ENCODE measurements at places on chromosomes 7 and 10.

DNA sequence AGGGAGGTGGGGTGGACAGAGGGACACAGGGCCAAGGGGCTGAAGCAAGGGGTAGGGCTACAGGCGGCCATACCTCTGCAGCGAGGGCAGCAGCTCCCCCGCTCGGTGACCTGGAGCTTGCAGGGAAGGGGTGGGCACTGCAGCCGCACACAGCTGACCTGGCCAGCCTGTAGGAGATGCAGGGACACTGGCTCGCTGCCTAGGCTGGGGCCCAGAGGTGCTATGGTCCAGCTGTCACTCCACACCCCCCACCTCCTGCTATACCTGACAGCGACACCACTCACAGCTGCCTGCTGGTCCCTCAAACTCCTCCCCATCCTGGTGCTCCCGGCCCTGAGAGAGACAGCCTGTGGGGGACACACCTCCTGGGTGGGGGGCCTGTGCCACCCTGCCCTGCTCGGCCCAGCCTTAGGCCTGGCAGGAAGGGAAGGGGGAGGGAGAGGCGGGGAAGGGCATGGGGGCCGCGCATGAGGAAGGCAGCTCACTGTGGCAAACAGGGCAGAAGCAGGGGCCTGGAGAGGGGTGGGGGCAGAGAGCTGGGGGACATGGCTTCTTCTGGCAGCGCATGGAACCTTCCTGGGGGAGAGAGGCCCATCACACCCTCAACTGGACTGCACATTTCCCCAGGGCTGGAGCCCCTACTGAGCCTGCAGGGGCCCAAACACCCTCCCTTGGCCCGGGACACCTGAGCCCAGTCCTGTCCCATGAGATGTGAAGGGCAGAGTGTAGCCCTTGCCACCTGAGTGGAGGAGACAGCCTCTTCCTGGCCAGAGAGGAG is 23.9 kb downstream of the ATP6V1F start:
- DNase-seq = no peak

DNA sequence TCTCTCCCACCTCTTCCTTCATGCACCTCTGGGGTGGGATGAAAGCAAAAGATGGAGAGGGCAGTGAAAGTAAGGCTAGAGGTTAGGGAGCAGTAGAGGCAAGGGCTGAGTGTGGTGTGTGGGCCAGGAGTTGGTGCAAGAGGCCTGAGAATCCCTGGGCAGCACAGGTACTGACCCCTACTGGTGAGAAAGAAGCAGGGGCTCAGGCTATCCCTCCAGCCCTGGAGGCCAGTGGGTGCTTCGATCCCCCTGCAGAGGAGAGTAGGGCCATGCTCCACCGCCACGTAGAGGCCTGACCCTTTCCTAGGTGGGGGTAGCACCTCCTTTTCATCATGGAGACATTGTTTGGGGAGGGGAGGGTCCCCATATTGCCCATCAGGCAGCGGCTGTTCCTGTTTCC is 9.8 kb downstream of the CDHR1 start:
- no peak for DNase-seq

- DNase-seq = no peak
These were observed 117.7 kb downstream of the APBB1IP start for GRCh38 chr10:26555719-26556368.

DNA sequence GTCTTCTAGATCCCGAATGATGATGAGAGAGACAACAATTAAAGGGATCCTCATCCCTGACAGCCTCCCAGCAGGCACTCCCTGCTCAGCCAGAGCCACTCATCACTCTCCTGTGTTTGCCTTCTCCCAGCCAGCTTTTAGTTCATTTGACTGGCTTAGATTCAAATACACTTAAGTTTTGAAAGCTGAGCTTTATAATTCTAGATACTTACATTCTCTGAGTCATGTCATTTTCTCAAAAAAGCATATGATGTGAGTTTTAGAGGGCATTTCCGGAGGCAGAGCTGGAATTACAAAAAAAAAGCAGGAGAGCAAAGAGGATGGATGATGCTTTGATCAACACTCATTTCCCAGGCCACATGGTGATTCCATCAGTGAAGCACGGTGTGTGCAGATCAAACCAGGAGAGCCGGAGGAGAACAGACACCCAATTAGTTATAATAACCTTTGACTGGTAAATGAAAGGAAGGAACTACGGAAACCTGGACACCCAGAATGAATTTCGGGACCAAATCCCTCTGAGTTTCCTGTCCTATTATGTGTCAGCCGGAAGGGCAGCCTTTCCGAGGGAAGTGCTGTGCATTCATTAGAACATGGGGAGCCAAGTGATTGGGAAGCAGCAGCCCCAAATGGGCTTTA is 81.5 kb upstream of the HPS1 start:
- DNase-seq = no peak

All from CD8-positive, alpha-beta T cell (primary cell).